Astrocyte (in vitro differentiated cells and primary cell): ENCODE measurements at places on chromosomes 2 and 18. TPM values are rescaled to one million over a fixed set of nuclear protein-coding genes. Genes with fewer than 3 reads are reported as not detected.

The MFSD2B gene
- 0.10 and 0.34 TPM in 2 replicates for total RNA-seq

The SNORC gene
- total RNA-seq: 2.1 and 3.1 TPM in 2 replicates

The POTEC gene
- total RNA-seq: not detected in 2 replicates

The ASXL3 gene
- 6.4 and 8.2 TPM in 2 replicates for total RNA-seq

The FASTKD2 gene
- 20.8 and 21.7 TPM in 2 replicates for total RNA-seq

The LDLRAD4 gene
- total RNA-seq: 26.0 and 40.1 TPM in 2 replicates

The HOXD11 gene
- not detected in 2 replicates for total RNA-seq

The TGFA gene
- total RNA-seq: 0.55 and 1.4 TPM in 2 replicates

The PARD3B gene
- total RNA-seq: 6.5 and 7.0 TPM in 2 replicates

The ARHGEF4 gene
- 3.3 and 4.8 TPM in 2 replicates for total RNA-seq

The ZDBF2 gene
- 40.9 and 43.6 TPM in 2 replicates for total RNA-seq

The MARCHF4 gene
- total RNA-seq: 28.1 and 42.8 TPM in 2 replicates

The PPP1R1C gene
- 0.50 and 1.2 TPM in 2 replicates for total RNA-seq

The GPBAR1 gene
- 0.55 and 0.70 TPM in 2 replicates for total RNA-seq

The HNMT gene
- total RNA-seq: 15.3 and 17.3 TPM in 2 replicates

The DNAH6 gene
- 0.20 and 0.24 TPM in 2 replicates for total RNA-seq

The EFHD1 gene
- total RNA-seq: 15.7 and 18.8 TPM in 2 replicates

The SLC38A11 gene
- total RNA-seq: not detected in 2 replicates

The IL36RN gene
- 0.14 TPM in 1 of 2 replicates, not detected in the other for total RNA-seq

The POTEI gene
- 0.32 and 0.50 TPM in 2 replicates for total RNA-seq

The CCDC85A gene
- total RNA-seq: 6.1 and 8.9 TPM in 2 replicates

The FAM228B gene
- total RNA-seq: 9.7 and 10.4 TPM in 2 replicates

The CFAP221 gene
- total RNA-seq: 0.29 and 0.61 TPM in 2 replicates

The CACNB4 gene
- total RNA-seq: 1.8 and 2.9 TPM in 2 replicates

The NR4A2 gene
- total RNA-seq: 1.2 and 1.3 TPM in 2 replicates

The HOXD8 gene
- total RNA-seq: not detected in 2 replicates

The MFF gene
- total RNA-seq: 49.7 and 51.6 TPM in 2 replicates

The GPR39 gene
- total RNA-seq: 4.0 and 4.4 TPM in 2 replicates

The NDC80 gene
- total RNA-seq: 1.9 and 3.5 TPM in 2 replicates

The UGT1A10 gene
- total RNA-seq: not detected in 2 replicates

The CHPF gene
- total RNA-seq: 151 and 163 TPM in 2 replicates

The COQ10B gene
- total RNA-seq: 46.0 and 48.3 TPM in 2 replicates

The FBXO48 gene
- total RNA-seq: 0.54 and 0.55 TPM in 2 replicates

The SDC1 gene
- 74.3 and 92.7 TPM in 2 replicates for total RNA-seq

The KCTD18 gene
- 6.4 and 8.2 TPM in 2 replicates for total RNA-seq

The ADRA2B gene
- total RNA-seq: not detected in 2 replicates

The COPS8 gene
- 76.1 and 88.3 TPM in 2 replicates for total RNA-seq

The MATN3 gene
- total RNA-seq: 11.4 and 13.3 TPM in 2 replicates

The ADNP2 gene
- total RNA-seq: 17.9 and 20.5 TPM in 2 replicates

The TLX2 gene
- not detected in 2 replicates for total RNA-seq

The RASGRP3 gene
- 2.0 and 2.8 TPM in 2 replicates for total RNA-seq

The ANKRD62 gene
- not detected in 2 replicates for total RNA-seq

The CRYGD gene
- total RNA-seq: not detected in 2 replicates

The DLGAP1 gene
- total RNA-seq: 2.3 and 2.4 TPM in 2 replicates

The SLC30A3 gene
- total RNA-seq: 0.16 and 0.34 TPM in 2 replicates

The ABHD1 gene
- total RNA-seq: not detected in 2 replicates

The FIGN gene
- total RNA-seq: 25.9 and 30.3 TPM in 2 replicates

The ACKR3 gene
- total RNA-seq: 72.7 and 88.3 TPM in 2 replicates
